ENCODE measurements at places on chromosomes 6 and 20. TPM values are rescaled to one million over a fixed set of nuclear protein-coding genes. Genes with fewer than 3 reads are reported as not detected.

GRCh38 chr6:30319146-30319835 is 7.4 kb upstream of the TRIM39 start:
- H3K27ac ChIP-seq, result no peak overlapping the region
- H3K27me3 ChIP-seq, result no peaks in the 10 kb centered on the region
- no peak for DNase-seq
- H3K36me3 ChIP-seq, result peaks cover 3% of the 10 kb centered on the region
- no peak overlapping the region for H3K4me3 ChIP-seq

GRCh38 chr20:41524980-41525613 is 93.1 kb downstream of the CHD6 start:
- H3K27ac ChIP-seq, result no peak overlapping the region
- no peaks in the 10 kb centered on the region for H3K4me1 ChIP-seq
- no peak overlapping the region for H3K4me3 ChIP-seq
- H3K36me3 ChIP-seq, result no peaks in the 10 kb centered on the region

Gene LKAAEAR1
- total RNA-seq, result not detected

Gene NR2E1
- not detected for total RNA-seq

Gene FRK
- total RNA-seq, result not detected
